ENCODE measurements at places on chromosomes 1 and 21.
A peak's percentile ranks its signal among the peaks of the same experiment; 100 is the strongest.

GRCh38 chr21:16071092-16071491 lies 341.3 kb downstream of the USP25 start:
- DNase-seq: no peak

DNA sequence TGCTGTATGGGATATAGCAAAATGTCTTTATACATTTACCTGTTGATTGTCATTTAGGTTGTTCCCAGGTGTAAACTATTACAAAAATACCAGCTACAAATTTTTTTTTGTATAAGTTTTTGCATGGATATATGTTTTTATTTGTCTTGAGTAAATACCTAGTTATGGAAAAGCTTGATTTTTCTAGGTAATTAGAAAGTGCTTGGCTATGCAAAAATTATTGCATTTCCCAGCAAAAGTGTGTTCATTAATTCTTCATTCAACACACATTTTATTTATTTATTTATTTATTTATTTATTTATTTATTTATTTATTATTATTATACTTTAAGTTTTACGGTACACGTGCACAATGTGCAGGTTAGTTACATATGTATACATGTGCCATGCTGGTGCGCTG lies 22.1 kb downstream of the PDE4B start:
- DNase-seq: no peak

DNA sequence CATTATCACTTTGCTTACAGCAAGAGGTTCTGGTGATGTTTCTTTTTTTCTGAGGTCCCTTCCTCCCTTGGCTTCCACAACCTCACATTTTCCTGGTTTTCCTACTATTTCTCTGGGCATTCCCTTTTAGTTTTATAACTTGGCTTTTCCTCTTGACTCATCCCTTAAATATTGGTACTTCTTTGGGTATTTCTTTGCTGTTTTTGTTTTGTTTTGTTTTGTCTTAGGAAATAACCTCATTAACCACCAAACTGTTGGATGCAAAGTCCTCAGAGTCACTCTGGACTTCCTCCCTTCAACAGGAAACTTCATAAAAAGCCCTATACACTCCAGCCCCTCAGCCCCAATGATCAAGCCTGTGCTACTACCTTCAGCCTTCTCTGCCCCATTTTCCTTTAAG lies 211.1 kb downstream of the DUSP10 start:
- no peak for DNase-seq

- no peak for DNase-seq
These were observed 24.7 kb downstream of the EPHX1 start for GRCh38 chr1:225834417-225835329.

DNA sequence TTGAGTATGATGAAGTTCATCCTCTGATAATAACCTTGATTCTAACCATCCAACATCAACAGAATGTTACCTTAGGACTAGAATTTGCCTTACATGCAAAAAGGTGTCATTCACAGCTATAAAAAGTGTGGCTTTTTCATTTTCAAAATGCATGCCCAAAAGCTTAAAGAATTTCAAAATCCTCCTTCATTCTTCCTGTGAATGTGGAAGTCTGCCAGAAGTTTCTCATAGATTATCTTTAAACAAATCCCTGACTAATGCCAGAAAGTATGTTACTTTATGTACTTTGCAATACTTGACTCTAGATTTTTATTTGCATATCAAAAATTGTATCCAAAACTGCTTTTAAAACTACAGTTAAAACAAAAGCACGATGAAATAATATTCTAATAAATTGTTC lies 270.6 kb upstream of the ZRANB2 start:
- no peak for DNase-seq

GRCh38 chr1:63486629-63487028 lies 36.4 kb downstream of the ITGB3BP start:
- no peak for DNase-seq

GRCh38 chr1:26053718-26054560 lies 8.0 kb upstream of the SLC30A2 start:
- DNase-seq: no peak

DNA sequence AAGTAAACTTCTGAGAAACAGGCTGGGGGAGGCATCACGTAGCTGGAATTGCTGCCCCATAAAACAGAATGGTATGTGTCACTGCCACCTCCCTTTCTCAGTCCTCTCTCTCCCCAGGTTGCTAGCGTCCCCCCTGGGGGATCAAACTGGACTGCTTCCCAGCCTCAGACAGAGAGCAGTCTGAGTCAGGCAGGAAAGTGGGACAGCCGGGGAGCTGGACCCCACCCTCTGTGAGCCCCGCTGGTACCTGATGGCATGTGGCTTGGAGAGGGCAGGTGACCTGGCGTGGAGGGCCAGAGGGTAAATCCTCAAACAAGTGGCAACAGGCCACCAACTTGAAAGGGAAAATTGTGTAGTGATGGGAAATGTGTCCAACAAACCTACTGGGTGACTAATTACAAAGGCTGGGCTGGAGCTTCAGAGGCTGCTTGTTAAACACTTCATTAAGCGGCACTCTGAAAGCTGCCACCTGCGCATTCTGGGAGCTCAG lies 1.0 kb upstream of the SFN start:
- no peak for DNase-seq

DNA sequence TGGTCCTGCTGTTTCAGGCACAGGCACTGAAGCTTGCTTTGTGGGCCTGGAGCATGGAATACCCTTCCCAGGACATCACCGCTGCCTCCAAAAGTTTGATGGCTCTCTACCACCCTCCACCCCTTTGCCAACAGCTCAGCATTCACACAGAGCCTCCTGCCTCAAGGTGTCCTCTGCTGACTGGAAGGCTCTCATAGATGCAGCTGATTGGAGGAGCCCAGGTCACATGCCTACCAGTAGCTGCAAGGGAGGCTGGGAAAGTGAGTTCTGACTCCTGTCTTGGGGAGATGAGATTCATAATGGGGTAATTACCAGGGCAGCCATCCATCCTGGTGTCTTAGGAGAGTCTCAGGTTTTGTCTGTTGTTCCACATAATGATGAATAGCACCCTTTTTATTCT lies 124.8 kb upstream of the GRIK3 start:
- no peak for DNase-seq

DNA sequence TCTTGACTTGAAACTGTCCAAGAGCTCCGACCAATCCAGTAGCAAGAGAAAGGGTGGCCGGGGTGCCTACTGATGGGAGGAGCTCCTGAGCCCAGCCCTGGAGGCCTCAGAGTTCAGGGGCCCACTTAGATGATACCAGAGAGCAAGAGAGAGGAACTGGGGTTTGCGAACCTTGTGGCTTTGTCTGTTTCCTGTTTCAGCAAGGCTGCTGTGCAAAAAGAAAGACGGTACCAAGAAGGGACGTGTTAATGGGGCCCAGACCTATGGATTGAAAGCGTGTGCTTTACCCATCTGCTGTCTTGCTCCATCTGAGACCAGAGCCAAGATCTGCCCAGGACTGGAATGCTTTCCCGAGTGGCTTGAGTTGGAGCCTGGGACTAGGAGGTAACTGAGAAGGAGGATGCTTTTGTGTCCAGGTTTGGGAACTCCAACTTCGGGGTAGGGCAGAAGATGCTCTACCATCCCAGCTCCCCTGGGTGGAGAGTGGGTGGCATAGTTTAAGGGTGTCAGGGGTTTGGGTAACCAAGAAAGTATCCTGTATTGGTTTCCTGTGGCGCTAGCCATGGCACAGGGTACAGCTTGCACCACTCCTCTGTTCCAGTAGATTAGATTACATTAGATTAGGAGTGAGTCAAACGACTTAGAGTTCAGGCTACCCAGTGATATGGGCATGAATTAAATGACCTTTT lies at the start of gene TRAF3IP3:
Gene TRAF3IP3, plus strand, starts transcription at position 128 of the 689 bp plus-strand sequence. CDS start 3,987 bp downstream, outside the sequence.
- no peak for DNase-seq

- no peak for DNase-seq
These were observed 68.4 kb downstream of the LUZP1 start for GRCh38 chr1:23100074-23100748.

GRCh38 chr1:160400223-160400645 lies at the start of gene VANGL2:
Gene VANGL2 (plus strand): TSS chr1:160400564. CDS start chr1:160415838, 15,274 bp downstream.
- DNase-seq: peak; percentile 93

GRCh38 chr1:28129150-28129549 lies 40.7 kb upstream of the EYA3 start:
- DNase-seq: no peak

DNA sequence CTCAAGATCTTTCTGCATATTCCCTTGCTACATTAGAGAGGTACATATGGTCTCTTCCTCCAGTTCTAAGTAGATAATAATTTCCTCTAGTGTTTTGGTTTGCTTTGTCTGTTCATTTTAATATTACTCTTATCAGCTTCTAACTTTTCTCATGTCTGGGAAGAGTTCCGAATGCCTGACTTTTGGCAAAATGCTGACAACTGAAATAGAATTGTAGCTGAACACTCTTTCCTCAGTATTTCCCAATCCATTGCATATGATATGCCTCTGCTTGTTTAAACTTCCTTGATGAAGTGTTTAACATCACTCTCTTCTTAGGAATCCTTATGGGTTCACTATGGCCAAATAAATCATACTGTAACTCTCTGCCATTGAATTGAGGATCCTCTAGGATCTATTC lies 1510.1 kb downstream of the MRPL39 start:
- no peak for DNase-seq

- no peak for DNase-seq
These were observed 21.7 kb downstream of the SELP start for GRCh38 chr1:169608226-169608625.

DNA sequence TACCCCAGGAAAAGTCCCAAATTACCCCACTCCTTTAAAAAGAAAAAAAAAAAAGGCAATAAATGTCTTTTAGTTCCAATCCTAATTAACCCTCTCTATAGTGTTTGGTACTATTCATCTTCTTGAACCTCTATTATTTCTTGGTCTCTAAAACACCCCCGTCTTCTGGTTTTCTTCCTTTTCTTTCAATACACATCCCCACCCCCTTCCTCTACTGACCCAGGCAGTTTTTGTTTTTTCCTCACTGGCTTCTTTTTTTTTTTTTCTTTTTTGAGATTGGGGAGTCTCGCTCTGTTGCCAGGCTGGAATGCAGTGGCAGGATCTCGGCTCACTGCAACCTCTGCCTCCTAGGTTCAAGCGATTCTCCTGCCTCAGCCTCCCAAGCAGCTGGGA lies 26.1 kb downstream of the EGLN1 start:
- DNase-seq: no peak

- DNase-seq: no peak
These were observed 1.0 kb upstream of the ZFYVE9 start for GRCh38 chr1:52140633-52141512.

DNA sequence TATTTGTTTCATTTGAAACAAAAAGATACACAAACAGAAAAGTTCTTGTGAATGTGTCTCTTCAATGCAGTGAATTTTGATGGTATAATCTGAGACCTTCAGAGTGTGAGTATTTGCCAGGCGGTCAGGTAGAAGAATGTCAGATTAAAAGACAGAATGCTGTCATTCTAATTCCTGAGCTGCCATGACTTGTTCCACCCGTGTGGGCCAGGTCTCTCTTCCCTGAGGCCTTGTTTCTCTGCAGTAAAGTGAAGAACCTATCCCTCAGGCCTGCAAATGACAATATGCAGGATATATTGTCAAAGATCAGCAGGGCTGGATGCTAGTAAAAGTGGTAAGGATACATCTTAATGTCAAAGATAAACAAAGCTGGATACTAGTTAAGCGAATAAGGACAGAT lies 111.4 kb downstream of the ZP4 start:
- DNase-seq: no peak

DNA sequence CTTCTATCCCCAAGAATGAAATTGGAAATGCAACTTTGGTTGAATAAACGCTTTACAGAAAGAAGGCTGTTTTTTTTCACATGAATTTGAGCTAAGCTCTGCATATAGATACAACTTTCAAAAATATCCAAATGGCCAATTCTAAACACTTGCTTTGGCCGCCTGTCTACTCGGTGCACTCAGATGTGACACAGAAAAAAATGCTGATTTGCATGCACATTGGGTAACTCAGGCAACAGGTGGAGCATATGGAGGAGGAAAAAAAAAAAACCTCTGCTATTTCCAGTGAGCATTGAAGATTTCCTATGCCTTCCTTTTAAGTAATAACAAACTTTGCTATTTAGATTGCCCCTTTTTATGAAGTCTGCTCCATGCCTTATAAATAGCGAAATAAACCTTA lies 262.5 kb downstream of the GRIK1 start:
- DNase-seq: no peak

GRCh38 chr21:14773777-14774345 lies 227.7 kb upstream of the SAMSN1 start:
- peak; percentile 22 for DNase-seq

- peak; percentile 85 for DNase-seq
These were observed 20.7 kb upstream of the ABCB10 start for GRCh38 chr1:229579059-229579673.

DNA sequence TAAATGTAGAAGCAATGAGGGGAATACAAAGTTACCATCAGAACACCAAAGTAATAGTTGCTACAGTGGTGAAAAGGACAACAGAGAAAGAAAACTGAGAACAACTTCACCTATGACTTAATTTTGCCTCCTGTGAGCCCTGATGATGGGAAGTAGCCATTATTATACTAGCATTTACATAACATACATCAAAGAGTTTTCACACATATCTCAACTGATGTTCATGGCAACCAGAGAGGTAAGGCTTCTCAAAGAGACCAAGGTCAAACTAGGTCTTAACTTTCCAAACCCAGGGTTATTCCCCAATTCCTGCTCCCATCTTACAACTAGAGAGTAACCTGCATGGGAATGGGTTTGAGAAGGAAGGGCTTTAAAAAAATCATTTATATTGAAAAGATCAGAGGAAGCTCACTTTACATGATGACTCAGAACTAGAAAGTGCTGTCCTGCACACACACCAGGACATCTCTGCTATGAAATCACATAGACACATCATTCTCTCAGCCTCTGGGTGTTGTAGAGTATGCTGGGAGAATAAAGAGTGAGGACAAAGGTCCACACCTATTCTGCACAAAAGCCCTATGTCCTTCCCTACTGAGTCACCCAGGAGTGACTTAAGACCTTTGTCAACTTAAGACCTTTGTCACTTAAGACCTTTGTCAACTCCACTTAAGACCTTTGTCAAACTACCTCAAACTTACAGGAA lies 179.7 kb downstream of the TNFSF18 start:
- no peak for DNase-seq

DNA sequence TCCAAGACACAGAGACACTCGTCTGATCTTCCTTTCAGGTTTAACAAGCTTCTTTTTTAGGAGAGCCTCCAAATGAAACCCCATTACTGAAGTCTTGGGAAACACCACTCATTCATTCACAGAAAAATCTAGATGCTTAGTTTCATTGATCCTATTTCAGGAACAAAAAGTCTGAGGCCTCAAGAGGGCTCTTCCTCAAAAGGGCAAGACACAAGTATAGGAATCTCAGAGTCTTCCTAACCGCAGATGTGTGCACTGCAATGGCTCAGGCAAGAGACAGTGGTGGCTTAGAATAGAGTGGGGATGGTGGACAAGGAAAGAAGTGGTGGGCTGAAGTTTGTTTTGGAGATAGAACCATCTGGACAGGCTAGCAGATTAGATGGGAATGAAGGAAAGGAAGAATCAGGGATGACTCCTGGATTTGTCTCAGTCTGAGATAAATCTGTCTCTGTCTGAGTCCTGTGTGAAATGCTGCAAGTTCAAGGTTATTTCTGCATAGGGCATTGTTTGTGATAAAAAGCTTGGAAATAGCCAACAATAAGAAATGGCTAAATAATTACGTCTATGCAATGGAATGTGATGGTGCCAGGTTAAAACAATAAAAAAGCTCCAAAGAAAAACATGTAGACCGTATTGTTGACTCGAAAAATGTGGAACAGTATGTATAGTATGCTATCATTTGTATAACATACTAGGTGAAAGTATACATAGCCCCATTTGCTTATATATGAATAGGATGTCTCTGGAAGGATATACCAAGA lies 8.9 kb upstream of the CTSE start:
- no peak for DNase-seq

GRCh38 chr1:55695552-55695951 lies 480.4 kb upstream of the USP24 start:
- no peak for DNase-seq

Data from COLO829 (cell line).